ENCODE measurements at places on chromosomes 5 and 9.

DNA sequence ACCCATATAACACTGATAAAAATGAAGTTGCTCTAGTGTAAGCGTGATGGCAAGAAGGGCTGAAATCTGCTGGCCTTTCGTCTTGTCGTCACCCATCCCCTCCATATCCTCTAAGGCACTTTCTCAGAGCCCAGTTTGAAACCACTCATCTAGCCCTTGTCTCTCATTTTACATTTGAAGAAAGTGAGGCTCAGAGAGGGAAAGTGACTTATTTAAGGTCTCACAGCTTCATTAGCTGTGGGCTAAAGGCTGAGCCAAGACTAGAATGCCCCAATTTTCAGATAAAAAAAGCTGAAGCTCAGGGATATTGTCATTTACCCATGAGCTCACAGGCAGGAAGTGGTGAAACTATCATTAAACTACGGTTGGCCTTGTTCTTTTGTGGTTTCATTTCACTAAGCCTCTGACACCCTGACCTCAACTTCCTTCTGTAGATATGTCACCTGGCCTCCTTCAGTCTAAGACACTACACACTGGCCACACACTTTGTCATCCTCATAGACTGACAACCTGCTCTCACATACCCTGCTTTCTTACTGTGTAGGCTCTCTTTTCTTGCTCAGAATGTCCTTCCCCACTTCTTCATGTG is 176.7 kb upstream of the DMAC1 start:
- no peak for DNase-seq

GRCh38 chr5:8826508-8826907 is 719.4 kb downstream of the SEMA5A start:
- DNase-seq = no peak

DNA sequence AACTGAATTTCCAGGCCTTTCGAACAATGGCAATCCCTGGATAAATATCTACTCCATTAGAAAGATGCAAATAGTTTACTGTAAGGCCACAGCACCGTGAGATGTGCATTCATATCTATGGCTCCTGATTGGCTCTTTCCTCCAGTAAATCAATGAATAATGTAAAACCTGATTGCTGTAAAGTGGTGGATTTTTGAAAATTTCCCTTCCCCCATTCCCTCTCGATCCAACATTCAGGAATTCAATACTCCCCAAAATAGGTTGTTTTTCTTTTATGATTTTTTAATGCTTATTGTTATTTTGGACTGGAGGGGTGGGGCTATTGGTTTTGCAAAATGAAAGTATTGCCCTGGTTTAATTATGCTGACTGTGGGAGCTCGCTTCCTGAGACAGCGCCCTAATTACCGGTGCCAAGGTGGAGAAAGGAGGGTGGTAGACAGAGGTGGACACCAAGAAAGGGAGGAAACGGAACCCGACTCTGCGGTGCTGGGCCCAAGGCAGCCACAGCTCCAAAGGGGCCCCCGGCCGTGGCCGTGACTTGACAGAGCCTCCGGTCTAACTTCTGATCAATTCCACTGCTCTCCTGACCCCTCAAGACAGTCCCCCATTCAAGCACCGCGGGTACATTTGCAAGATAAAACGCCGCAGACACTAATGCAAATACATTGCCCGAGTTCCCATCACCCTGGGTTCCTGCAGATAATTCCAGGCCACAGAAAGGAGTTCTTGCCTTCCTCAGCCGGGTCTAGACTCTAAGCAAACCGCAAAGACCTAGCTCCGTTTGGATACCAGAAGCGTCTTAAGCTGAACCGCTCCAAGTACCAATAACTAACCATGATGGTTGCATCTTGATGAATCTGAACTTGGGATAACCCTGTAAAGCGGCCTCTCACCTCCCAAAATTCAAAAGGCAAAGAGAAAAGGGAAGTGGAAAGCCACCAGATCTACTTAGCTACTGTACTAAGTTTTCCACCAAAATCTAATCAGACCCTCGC is 211.2 kb downstream of the MEF2C start:
- no peak for DNase-seq

DNA sequence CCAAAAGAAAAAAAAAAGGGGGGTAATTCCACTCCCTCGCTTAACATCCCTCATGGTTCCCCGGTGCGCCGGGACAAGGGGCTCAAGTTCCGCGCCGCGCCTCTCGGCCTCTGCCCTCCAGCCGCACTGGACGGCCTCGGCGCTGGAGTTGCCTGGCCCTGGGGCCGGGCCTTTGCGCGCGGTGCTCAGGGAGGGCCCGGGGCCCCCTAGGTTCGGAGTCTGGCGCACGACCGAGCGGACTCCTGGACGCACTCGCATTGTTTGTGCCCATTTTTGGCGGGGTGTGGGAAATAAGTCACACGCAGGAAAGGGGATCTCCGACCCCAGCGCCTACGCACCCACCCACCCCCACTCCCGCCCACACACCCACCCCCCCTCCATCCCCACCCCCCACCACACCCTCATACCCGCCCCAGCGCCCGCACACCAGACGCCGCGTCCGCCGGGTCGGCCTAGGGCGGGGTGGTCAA is 381 bp downstream of the MED22 start:
- no peak for DNase-seq

DNA sequence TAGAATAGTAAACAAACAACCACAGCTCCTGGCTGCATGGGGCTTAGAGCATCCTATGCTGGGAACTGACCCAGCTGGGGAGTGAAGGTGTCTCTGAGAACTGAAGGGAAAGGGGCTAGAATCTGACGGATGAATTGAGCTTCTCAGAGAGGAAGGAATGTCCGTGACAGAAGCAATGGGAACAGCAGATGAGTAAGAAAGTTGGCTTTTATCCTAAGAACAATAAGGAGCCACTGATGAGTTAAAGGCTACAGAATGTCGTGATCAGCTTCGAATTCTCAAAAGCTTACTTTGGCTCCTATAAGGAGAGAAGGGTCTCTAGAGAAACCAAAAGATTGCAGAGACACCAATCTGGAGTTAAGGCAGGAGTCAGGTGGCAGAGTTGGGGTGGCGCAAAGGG is 52.6 kb downstream of the EBF1 start:
- no peak for DNase-seq

DNA sequence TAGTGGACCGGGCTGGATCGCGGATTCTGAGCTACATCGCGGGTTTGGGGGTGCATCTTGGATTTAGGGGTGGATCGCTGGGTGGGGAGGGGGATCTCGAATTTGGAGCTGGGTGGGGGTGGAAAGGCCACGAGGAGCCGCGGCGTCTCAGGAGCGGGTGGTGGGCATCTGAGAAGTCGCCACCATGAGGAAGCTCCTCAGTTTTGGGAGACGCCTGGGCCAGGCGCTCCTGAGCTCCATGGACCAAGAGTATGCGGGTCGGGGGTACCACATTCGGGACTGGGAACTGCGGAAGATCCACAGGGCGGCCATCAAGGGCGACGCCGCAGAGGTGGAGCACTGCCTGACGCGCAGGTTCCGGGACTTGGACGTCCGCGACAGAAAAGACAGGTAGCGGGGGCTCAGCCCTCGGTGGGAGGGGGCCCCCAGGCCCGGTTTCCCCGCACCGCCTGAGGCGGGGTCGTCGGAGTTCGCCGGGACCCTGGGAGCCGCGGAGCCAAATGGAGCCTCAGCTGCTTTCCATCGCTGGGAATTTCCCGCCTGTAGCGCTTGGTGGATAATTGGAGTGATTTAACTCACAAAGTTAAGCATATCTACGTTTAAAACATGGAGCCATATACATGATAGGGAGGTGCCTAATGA is 376 bp downstream of the ANKRD18B start:
- DNase-seq = no peak

- DNase-seq = no peak
These were observed 6.3 kb downstream of the CCDC180 start for GRCh38 chr9:97313746-97314145.

DNA sequence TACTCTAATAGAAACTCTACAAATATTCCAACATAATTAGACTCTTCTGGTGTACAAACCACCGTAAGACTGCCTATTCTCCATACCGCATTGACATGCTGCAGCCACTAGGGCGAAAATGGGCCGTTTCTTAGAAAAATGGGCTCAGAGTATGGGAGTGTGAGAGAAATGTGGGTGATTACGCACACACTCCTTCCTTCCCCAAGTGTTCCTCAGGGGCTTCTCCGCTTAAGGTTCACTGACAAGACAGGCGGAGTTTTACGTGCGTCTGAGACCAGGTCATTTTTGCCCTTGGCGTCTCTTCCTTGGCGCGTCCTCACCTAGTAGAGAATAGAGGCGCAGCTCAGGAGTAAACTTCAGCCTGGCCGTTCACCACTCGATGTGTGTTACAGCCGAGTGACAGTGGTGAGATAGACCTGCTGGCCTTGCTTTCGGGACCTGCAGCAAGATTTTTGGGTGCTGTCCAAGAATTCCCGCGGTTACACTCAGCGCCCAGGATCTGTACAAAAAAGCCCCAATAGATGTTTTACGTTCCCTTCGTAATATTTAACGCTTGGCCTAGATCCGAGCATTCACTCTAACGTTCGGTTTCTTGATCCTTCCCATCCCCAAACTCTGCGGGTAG is 1.8 kb upstream of the NTRK2 start:
- DNase-seq = no peak

- DNase-seq = no peak
These were observed 829 bp downstream of the ANXA1 start for GRCh38 chr9:73152543-73152844.

DNA sequence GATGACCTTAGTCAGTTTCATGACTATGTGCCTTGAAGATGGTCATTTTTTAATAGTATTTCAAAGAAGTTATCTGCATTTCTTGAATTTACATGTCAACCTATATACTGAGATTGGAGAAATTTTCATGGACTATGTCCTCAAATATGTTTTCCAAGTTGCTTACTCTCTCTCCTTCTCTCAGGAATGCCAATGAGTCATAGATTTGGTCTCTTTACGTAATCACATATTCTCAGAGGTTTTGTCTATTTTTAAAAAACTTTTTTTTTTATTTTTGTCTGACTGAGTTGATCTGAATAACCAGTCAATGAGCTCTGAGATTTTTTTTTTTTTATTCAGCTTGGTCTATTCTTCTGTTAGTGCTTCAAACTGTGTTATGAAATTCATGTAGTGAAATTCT is 374.7 kb upstream of the GRIN3A start:
- no peak for DNase-seq

DNA sequence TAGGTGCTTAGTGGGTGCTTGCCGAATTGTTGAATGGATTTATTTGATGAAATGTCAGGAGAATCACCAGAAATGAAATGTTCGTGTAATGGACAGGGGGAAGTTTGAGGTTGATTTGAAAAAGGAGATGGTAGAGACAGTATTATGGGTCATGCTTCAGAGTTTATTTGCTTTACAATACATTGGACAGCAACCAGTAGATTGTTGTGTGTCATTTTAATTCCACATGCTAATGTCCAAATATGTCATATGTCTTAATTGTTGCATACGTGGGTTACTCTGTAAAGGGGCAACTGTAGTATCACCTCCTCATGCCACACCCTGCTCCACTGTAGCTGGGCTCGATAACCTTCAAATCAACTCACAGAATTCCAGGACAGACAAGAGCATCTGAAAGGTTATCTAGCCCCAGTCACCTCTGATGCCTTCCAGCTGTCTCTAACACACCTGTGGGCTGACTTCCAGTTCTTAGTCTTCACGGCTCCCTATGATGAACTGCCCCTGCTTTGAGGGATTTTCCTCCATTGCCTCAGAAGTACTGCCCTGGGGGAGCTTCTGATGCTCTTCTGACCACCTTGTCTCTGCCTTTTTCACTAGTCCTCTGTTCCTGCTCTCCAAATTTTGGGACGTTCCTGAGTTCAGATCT is 1.7 kb downstream of the PDCD1LG2 start:
- no peak for DNase-seq

- DNase-seq = no peak
These were observed 25.0 kb upstream of the CAST start for GRCh38 chr5:96637196-96637595.

- no peak for DNase-seq
These were observed 62.4 kb downstream of the SERINC5 start for GRCh38 chr5:80193401-80193800.

DNA sequence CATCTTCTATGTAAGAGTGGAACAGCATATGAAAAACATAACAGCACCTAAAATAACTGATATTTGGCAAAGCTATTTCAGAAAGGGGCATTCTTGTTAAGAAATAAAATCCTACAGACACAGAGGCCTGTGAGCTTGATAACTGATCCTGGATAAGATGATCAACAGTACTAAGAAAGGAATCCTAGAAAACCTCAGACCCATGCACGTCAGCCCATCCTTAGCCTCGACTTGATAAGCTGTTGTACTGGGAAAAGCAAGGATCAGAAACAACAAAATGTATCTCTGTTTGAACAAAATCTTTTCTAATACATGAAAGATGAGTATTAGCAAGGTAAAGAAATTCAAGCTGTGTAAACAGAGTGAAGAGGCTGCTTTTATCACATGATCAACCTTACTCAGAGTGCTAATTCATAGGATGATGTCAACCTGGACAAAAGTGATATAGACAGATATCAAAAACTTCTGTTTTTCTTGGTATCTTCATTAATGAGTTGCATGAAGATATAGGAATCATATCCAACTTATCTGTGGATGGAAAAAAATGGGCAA is 15.2 kb downstream of the LIFR start:
- no peak for DNase-seq

DNA sequence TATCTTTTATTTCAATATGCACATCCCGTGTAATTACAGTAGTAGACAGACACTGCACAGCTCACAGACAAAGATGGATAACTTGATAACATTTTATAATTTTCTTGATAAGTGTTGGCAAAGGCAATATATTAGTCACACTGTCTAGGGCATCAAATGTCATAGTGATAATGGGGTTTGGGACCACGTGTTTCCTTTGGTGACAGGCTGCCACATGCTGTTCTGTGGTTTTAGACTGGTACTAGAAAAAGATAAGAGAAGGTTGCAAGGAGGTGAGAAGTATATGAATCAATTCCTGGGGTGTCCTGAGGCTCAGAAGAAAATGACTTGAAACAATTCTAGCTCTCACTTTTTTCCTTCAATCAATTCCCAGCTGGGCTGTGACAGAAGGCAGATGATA is 258.8 kb upstream of the CHD1 start:
- DNase-seq = no peak

DNA sequence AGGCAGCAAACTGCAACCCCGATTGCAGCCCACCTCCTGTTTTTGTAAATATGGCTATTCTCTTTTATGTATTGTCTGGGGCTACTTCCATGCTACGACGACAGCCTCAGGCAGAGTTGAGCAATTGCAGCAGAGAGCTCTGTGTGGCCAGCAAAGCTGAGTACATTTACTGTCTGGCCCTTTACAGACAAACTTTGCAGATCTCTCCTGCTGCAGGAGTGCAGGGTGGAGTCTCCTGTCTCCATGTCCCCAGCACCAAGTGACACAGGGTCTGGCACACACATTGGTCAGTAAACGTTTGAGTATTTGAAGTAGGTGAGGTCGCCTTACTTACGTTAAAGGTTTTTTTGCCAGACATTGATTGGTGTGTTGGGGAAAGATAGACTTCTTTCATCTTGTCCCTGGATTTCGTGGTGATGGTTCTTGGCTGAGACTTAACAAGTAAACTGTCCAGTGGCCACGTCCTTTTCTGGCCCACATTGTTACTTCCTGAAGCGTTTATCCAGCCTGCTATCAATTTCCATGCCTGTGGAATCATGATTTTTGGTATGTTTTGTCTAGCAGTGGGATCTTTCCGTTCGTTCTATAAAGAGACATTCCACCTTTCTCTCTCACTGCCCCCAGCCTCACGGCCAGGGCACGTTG is 27.2 kb downstream of the PRRC2B start:
- no peak for DNase-seq

All from progenitor cell of endocrine pancreas (in vitro differentiated cells).